Putamen (tissue), 1 donor: ENCODE measurements at places on chromosomes 6 and 20.

DNA sequence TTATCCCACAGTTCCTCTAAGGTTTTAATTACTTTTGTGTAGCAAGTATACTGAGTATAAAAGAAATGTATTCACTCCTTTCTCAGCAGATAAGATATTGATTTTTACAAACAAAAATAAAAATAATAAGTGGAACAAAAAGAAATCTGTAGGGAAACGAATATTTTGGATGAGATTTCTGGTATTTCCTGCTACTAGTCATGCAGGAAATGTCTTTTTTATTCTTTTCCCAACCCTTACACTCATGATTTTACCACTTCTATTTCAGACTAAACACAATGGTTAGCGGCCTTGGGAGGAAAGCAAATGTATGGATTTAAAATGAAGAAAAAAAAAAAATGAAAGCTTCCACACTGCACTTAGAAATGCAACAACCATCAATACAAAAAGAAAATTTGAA is 580.5 kb upstream of the MARCKS start:
- DNase-seq: no peak

DNA sequence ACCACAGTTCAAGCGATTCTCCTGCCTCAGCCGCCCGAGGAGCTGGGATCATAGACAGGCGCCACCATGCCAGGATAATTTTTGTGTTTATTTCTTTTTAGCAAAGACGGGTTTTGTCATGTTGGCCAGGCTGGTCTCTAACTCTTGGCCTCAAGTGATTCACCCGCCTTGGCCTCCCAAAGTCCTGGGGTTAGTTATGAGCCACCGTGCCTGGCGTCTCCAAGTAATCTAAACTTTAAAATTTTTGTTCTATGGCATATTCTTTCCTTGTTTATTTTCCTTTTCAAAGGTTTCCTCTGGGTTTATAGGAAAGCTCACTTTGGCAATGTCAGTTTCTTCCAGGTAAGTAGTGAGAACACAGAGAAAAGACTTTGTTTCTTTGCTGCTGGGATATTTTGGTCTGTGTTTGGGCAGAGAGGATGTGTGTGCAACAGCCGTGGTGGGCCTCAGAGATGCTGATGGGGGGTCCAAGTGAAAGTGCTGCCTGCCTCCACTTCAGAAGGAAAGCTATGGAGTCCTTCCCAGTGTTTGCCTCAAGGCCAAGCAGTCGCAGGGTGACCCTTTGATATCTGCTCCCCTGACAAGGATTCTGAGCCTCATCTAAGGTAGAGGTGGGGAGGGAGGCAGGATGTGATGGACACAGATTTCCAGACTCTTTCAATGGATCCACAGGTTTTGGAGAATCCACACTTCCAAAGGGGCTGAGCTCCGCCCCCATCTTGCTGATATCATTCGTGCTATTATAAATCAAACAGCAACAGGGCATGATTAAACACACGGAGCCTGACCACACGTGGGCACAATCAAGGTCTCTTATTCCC is 2.3 kb downstream of the LRP11 start:
- no peak for DNase-seq

- no peak for DNase-seq
Measured at GRCh38 chr6:44008821-44009370, 118.4 kb downstream of the MRPL14 start.

GRCh38 chr6:40901322-40902055 is 137.5 kb downstream of the UNC5CL start:
- DNase-seq: no peak

- no peak for DNase-seq
Measured at GRCh38 chr6:116450769-116451740, 10.1 kb upstream of the CALHM6 start.

DNA sequence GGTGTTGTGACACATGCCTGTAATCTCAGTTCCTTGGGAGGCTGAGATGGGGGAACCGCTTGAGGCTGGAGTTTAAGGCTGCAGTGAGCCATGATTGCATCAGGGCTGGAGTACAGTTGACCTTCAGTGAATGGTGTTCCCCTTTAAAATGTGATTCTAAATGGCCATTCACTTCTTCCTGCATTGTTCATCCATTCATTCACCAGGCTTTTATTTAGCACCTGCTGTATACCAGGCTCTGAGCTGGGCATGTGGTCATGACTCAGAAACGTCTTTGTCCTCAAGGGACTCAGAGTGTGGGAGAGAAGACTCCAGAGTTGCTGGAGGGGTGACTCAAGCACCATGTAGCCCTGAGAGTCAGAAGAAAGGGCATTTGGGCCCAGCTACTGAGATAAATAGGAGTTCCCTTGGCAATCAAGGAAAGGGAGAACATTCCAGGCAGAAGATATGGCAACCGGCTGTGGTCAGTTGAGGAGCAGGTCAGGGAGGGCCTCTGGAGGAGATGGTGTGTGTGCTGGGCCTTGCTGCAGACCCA is 101.1 kb downstream of the DLGAP4 start:
- DNase-seq: no peak

- no peak for DNase-seq
Measured at GRCh38 chr6:127481111-127481510, 21.9 kb upstream of the KIAA0408 start.
